Posterior vena cava (tissue), 2 donors: ENCODE measurements at places on chromosomes 2 and 18. TPM values are rescaled to one million over a fixed set of nuclear protein-coding genes. Genes with fewer than 3 reads are reported as not detected.

The SERPINB10 gene
- total RNA-seq = not detected

The ELOA2 gene
- not detected for total RNA-seq

The NEUROD1 gene
- total RNA-seq = not detected

The DYSF gene
- 46.8 TPM for total RNA-seq

The UGT1A8 gene
- total RNA-seq = not detected

The CGREF1 gene
- total RNA-seq = 27.8 TPM

The MFSD6 gene
- 13.5 TPM for total RNA-seq

The CDH2 gene
- total RNA-seq = 6.0 TPM

The DSG4 gene
- total RNA-seq = not detected

The ASPRV1 gene
- 1.7 TPM for total RNA-seq

The LONRF2 gene
- 15.7 TPM for total RNA-seq

The ACOXL gene
- total RNA-seq = not detected

The NCKAP5 gene
- 2.1 TPM for total RNA-seq

The ERMN gene
- total RNA-seq = 0.52 TPM

The CCBE1 gene
- 3.0 TPM for total RNA-seq

The BOLL gene
- total RNA-seq = not detected

The IL36B gene
- total RNA-seq = not detected

The FOXD4L1 gene
- total RNA-seq = not detected

The REEP1 gene
- total RNA-seq = 55.2 TPM

The REG3A gene
- 2.5 TPM for total RNA-seq

The CD207 gene
- total RNA-seq = not detected

The MOCOS gene
- 1.3 TPM for total RNA-seq

The GKN1 gene
- not detected for total RNA-seq

The C2orf78 gene
- not detected for total RNA-seq

The SFTPB gene
- total RNA-seq = not detected

The CHRNG gene
- total RNA-seq = not detected

The PIEZO2 gene
- 4.8 TPM for total RNA-seq

The ECEL1 gene
- total RNA-seq = 0.52 TPM

The SCYGR4 gene
- total RNA-seq = not detected

The ATP8B1 gene
- 27.7 TPM for total RNA-seq
